GM23248 (cell line): ENCODE measurements at places on chromosomes 3 and 15. TPM values are rescaled to one million over a fixed set of nuclear protein-coding genes. Genes with fewer than 3 reads are reported as not detected.

The GOLGA6L9 gene
- 0.76 and 1.1 TPM in 2 replicates for total RNA-seq

DNA sequence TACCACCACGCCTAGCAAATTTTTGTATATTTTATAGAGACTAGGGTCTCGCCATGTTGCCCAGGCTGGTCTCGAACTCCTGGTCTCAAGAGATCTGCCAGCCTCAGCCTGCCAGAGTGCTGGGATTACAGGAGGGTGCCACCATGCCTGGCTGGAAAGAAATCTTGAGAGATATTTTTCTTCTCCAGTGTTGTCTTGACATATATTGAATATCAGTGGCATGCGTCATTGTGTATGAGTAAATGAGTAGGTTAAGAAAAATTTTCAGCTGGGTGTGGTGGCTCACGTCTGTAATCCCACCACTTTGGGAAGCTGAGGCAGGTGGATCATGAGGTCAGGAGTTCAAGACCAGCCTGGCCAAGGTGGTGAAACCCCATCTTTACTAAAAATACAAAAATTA, 3.5 kb upstream of the PIF1 start:
- H3K27ac ChIP-seq = no peak overlapping the region
- no peaks in the 10 kb centered on the region for H3K27me3 ChIP-seq
- peak; percentile 54 for DNase-seq
- peaks cover 5% of the 10 kb centered on the region for H3K4me1 ChIP-seq
- no peaks in the 10 kb centered on the region for H3K36me3 ChIP-seq
- no peak overlapping the region for H3K4me3 ChIP-seq

GRCh38 chr15:90059208-90059985, 42.9 kb downstream of the IDH2 start:
- no peaks in the 10 kb centered on the region for H3K4me1 ChIP-seq
- no peak overlapping the region for H3K4me3 ChIP-seq
- no peak overlapping the region for H3K27ac ChIP-seq
- H3K27me3 ChIP-seq = no peaks in the 10 kb centered on the region

DNA sequence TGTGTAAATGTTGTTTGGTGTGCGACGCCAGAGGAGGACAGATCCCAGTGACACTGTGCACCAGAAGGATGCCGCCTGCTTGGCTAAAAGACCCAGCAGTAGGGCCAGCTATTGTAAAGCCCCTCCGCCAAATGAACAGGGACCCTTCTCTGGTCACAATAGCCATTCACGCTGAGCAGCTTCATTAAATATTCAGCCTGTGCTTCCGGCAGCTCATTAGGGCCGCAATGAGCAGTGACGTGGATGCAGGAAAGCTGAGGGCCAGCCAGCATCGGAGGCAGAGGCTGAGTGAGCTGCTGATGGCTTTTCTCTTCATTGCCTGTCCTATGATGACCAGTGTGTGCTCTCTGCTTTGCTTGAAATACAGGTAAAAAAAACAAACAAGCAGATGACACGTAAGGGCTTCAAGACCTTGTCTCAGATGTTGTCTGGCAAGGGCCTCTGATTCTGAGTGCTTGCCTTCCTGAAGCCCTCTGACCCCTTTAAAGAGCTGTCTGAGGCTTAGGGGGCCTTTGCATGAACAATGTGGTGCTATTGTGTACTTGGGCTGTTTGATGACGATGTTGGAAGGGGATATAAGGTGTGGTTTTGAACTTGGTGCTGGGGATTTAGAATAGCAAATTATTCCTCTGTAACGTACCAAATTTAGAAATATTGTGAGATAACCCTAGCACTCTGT, 130.4 kb downstream of the FEZF2 start:
- peaks cover 3% of the 10 kb centered on the region; the same call in 1 of the 2 replicates for H3K36me3 ChIP-seq
- H3K27ac ChIP-seq = no peak overlapping the region
- no peak overlapping the region for H3K4me3 ChIP-seq

The GPR149 gene
- total RNA-seq = not detected in 2 replicates

DNA sequence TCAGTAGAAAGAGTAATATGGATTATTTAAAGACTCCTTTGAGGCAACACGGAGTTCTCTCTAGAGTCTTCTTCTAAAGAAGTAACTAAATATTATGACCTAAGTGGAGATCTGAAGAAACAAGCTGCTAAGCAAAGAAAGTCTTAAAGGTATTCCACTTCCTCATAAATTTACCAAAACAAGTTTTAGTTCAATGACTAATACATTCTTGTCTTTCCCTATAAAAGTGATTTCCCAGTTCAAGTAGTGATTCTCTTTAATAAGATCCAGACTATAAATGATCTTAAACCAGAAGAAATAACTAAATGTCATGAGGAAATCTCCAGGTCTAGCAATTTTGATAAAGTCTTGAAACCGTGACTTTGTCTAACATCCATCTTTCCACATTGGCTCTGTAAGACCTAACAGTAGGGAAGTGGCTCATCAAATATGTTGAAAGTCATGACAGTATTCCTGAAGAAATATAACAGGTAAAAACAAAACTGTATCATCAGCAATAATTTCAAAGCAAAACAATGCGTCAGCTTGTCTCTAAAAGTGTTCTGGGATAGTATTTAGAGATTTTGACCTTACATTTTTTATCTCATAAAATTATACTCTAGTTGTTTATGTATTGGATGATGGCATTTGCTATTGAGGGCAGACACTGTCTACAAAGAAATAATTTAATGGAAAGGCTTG, 51.8 kb upstream of the NEDD4 start:
- H3K4me3 ChIP-seq = no peak overlapping the region
- H3K36me3 ChIP-seq = no peaks in the 10 kb centered on the region
- DNase-seq = peak; percentile 23
- H3K4me1 ChIP-seq = peaks cover 25% of the 10 kb centered on the region

The ECE2 gene
- total RNA-seq = not detected in 2 replicates

DNA sequence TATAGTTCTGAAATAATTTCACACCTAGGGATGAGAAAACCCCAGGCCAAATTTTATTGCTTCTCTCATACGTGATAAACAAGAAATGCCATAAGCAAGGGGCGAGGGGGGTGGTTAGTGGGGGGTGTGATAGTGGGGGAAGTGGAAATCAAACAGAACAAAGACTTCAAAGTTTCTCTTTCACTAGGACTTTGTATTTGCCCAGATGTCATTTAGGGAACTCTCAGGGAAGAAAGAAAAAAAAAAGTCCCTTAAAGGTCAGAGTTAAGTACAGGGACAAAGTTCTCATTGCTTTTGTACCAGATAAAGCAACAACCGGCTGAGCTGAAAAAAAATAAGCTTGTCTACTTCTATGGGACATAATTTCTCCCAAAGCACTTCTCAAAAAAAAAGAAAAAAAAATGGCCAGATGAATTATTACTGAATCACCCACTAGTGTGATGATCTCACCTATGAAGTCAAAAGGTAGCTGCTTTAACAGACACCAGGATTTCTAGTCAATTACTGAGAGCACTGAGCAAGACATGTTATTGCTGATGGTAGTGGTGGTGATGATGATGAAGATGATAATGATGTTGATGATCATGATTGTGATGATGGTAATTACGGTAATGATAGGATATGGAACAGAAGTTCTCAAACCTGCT, 56.2 kb downstream of the FHIT start:
- no peaks in the 10 kb centered on the region for H3K36me3 ChIP-seq
- H3K27me3 ChIP-seq = no peaks in the 10 kb centered on the region
- H3K4me1 ChIP-seq = no peaks in the 10 kb centered on the region

GRCh38 chr3:124391774-124392173, 338.5 kb upstream of the UMPS start:
- no peak overlapping the region for H3K27ac ChIP-seq
- DNase-seq = peak; percentile 7
- H3K27me3 ChIP-seq = peaks cover 10% of the 10 kb centered on the region; the same call in 1 of the 2 replicates
- H3K4me3 ChIP-seq = no peak overlapping the region
- H3K36me3 ChIP-seq = no peaks in the 10 kb centered on the region

- H3K4me1 ChIP-seq = no peaks in the 10 kb centered on the region
- no peaks in the 10 kb centered on the region for H3K36me3 ChIP-seq
- no peaks in the 10 kb centered on the region for H3K27me3 ChIP-seq
- no peak overlapping the region for H3K27ac ChIP-seq
- no peak for DNase-seq
These were observed 16.7 kb upstream of the PAK6 start for GRCh38 chr15:40222131-40222530.

The LXN gene
- 28.7 and 34.9 TPM in 2 replicates for total RNA-seq

DNA sequence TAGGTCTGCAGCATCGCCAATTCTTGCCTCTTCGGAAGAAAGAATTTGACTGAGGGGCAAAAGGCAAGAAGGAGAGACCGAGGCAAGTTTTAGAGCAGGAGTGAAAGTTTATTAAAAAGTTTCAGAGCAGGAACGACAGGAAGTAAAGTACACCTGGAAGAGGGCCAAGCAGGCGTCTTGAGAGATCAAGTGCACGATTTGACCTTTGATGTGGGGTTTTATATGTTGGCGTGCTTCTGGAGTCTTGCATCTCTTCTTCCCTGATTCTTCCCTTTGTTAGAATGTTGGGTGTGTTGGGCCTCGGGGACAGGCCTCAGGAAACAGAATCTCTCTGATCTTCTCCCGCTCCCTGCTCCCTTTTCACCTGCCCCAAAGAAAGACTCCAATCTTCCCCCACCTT, 40.6 kb upstream of the FLNB start:
- H3K36me3 ChIP-seq = no peaks in the 10 kb centered on the region
- no peak for DNase-seq
- no peak overlapping the region for H3K4me3 ChIP-seq
- H3K27me3 ChIP-seq = no peaks in the 10 kb centered on the region
- H3K4me1 ChIP-seq = peaks cover 21% of the 10 kb centered on the region
- no peak overlapping the region for H3K27ac ChIP-seq

The CCNB2 gene
- total RNA-seq = 23.2 and 23.3 TPM in 2 replicates

DNA sequence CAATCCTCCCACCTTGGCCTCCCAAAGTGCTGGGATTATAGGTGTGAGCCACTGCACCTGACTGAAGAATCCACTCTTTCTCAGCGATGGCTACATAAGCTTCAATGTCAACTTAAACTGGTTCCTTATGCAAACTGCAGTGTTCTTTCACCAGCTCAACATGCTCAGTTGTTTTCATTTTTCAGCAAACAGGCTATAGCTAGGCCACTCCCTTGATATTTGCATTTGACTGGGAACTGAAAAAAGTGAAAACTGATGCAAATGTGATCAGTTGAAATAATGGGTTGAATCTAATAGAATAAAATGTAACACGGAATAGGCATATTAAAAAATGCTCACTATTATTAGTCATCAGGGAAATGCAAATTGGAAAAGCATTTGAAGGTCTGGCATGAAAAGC, 74.2 kb upstream of the GCNT3 start:
- no peak overlapping the region for H3K4me3 ChIP-seq
- H3K36me3 ChIP-seq = no peaks in the 10 kb centered on the region
- no peak for DNase-seq
- H3K27ac ChIP-seq = no peak overlapping the region

The FETUB gene
- not detected in 2 replicates for total RNA-seq

DNA sequence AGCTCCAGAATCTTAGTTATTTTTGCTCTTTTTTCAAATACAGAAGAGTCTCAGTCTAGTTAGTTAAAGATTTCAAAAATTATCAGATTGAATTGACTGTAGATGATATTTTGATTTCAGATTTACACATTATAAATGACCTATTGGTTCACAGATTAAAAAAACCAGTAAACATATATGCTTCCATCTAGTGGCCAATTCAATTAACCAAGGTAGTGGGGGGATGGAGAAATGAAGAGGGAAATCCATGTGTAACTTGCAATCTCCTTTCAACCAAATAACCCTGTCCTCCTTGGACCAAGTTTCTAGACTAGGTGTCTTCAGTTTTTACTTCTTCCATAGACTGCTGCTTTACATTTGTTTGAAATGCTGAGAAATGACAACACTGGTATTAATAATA, 789.8 kb downstream of the ROBO1 start:
- DNase-seq = peak; percentile 51
- H3K4me3 ChIP-seq = no peak overlapping the region
- H3K4me1 ChIP-seq = peaks cover 46% of the 10 kb centered on the region
- no peaks in the 10 kb centered on the region for H3K27me3 ChIP-seq
- no peak overlapping the region for H3K27ac ChIP-seq
- H3K36me3 ChIP-seq = no peaks in the 10 kb centered on the region
